ENCODE measurements at places on chromosomes 1 and 21.
A peak's percentile ranks its signal among the peaks of the same experiment; 100 is the strongest.

DNA sequence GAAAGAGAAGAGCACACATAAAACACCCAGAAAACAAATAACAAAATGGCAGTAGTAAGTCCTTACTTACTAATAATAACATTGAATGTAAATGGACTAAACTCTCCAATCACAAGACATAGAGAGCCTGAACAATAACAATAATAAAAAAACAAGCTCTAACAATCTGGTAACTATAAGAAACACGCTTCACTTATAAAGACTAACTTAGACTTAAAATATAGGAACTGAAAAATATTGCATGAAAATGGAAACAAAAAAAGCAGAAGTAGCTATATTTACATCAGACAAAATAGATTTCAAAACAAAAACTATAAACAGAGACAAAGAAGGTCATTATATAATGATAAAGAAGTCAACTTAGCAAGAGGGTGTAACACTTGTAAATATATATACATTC lies 83.1 kb upstream of the LYPLAL1 start:
- DNase-seq, result no peak

GRCh38 chr1:94144836-94145235 lies 23.9 kb upstream of the ABCA4 start:
- no peak for DNase-seq

DNA sequence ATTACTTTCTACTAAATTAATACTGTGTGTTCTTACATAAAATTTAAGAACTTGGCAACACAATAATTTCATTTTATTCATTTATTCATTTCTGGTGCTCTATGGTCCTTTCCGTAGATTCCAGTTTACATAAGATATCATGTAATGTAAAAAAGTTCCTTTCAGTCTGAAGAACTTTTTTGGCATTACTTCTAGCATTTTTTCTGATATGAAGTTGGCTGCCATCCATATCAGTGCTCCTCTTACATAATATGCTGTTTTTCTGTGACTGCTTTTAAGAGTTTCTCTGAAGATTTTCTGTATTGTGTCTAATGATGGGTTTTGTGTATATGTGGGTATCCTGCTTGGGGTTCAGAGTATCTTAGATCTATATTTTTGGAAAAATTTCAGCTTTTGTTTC lies 34.8 kb downstream of the LIN9 start:
- DNase-seq, result no peak

GRCh38 chr1:151156515-151156819 lies at the start of gene TNFAIP8L2:
TSS of gene TNFAIP8L2 (plus strand) at chr1:151156649. CDS start at chr1:151158698, 2,049 bp downstream.
- peak; percentile 76 for DNase-seq

- DNase-seq, result no peak
These were observed 59.3 kb downstream of the NKAIN1 start for GRCh38 chr1:31180338-31180737.

GRCh38 chr1:16019644-16020277 lies 1.9 kb upstream of the HSPB7 start:
- DNase-seq, result no peak

- no peak for DNase-seq
These were observed 2.7 kb downstream of the IGSF9 start for GRCh38 chr1:159942632-159943277.

- DNase-seq, result no peak
These were observed 13.7 kb downstream of the CD34 start for GRCh38 chr1:207897188-207897587.

DNA sequence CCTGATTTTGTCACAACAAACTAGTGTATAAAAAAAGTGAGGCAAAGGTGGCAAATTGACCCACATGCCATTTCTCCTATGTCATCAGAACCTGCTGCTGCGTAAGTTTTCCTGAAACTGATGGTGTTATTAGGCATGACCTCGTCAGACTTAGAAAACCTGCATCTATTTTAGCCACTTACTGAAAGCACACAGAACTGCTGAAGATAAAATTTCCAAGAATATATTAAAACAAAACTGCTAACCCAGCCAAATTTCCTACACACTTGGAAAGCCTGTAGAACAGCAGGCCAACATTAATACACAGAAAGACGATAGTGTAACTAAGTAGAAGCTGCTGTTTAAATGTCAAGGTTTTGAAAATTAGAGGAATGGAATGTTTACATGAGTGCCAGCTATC lies 674.5 kb upstream of the CXADR start:
- no peak for DNase-seq

- DNase-seq, result peak; percentile 11
These were observed 758 bp downstream of the RAD54L start for GRCh38 chr1:46248122-46248920.

DNA sequence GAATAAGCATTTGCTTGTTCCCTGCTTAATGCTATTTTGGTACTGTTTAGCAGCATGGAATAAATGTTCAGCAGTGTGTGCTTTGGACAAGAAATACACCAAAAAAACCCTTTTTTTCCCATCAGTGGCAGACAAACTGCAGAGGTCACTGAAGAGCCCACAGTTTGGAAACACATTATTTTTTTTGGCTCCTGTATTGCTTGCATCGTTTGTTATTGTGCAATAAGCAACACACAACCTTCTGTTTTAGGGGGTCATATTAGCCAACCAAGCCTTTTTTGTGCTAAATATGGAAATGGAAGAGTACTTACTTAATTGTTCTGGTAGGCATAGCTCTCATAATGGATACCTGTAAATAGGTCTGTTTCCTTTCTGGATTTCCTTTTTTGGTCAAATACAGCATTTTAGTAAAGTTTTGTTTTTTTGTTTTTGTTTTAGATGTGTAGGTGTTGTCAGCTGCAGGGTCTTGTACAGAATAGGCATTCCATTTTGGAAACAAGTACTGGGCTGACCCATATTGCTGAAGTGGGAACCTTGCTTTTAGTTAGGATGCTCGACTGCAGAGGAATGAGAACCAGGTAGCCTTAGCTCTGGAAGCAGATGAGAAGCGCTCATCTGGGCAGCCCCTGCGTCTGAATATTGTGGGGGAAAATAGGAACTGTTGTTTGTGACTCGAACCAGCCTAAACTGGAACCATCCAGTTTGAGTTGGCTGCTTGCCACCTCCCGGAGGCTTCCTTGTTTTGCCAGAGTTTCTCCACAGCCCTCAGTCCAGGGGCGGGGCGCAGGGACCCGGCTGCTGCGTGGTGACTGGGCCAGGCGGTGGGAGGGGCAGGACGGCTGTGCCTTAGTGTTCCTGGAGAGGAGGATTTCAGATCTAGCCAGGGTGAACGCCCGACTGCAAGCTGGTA lies 38.4 kb downstream of the SPEN start:
- DNase-seq, result peak; percentile 16

GRCh38 chr21:46056450-46056903 lies 41.4 kb upstream of the COL6A2 start:
- DNase-seq, result no peak

GRCh38 chr21:29513535-29513934 lies 214.8 kb downstream of the BACH1 start:
- no peak for DNase-seq
